Urothelium cell line (cell line): ENCODE measurements at places on chromosomes 12 and 14.
A peak's percentile ranks its signal among the peaks of the same experiment; 100 is the strongest.

- no peak for DNase-seq
These were observed 348.5 kb downstream of the NPAS3 start for GRCh38 chr14:33287189-33287588.

DNA sequence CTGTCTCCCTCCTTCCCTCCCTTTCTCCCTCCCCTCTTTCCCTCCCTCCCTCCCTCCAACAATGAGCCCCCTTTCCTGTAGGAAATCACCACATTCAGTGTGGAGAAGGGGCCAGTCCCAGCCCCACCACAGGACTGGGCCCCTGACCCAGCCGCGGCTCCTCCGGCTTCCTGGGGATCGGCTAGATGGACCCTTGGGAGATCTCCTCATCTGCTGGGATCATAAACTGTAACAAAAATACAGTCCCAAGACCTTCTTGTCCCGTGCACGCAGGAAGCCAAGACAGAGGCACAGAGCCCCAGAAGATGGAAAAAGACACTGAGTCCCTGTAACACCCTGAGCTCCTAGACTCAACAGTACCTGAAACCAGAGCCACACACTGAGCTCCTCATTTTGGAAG, 23.9 kb downstream of the DIO3 start:
- DNase-seq: no peak

DNA sequence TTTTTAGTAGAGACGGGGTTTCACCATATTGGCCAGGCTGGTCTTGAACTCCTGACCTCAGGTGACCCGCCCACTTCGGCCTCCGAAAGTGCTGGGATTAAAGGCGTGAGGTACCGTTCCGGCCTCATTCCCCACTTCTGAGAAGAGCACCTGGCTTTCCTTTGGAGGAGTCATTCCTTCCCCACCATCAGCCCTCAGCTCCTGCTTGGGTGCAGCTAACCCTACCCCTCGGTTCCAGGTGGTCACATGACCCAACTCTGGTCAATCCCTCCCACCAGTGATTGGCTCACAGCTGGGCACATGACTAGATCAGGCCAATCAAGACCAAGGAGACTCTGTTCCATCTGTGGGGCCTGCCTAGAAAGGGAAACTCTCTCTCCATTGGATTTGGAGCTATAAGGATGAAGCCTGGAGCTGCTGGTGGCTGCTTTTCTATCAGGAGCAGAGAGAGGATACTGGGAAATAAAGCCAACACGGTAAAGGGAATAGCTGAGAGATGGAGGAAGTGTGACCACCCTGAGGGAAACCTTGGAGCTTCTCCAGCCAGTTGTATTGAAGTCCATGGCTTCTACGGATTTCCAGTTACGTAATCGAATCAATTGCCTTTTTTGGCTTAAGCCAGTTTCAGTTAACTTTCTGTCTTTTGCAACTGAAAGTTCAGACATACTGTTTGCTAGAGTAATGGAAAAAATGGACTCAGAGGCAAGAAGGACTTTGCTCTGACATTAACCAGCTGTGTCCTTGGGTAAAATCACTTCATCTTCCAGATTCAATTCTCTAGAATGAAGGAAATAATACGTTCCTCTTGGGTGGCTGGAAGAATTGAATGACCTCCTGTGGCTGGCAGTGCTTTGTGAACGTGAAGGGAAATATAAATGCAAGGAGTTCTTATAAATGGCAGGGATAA, 19.7 kb upstream of the IFT81 start:
- no peak for DNase-seq

DNA sequence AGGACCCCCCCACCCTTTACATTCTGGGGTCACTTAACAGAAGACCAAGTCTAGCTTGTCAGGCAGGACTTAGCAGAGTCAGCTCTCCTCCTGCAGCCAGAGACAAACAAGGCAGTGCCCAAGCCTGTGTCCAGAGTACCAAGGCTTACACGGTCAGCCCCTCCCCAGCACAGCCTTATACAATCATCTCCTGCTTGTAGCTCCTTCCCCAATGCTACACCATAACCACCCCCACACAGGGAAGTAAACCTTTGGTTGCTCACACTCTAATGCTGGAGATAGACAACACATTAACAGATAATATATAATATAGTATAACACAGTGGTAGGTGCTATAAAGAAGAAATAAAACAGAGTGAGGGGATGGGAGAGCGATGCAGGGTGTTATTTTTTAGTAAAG, 175.4 kb upstream of the PWP1 start:
- DNase-seq: no peak

GRCh38 chr12:49507139-49507538, 31.7 kb upstream of the KCNH3 start:
- peak; percentile 79 for DNase-seq

DNA sequence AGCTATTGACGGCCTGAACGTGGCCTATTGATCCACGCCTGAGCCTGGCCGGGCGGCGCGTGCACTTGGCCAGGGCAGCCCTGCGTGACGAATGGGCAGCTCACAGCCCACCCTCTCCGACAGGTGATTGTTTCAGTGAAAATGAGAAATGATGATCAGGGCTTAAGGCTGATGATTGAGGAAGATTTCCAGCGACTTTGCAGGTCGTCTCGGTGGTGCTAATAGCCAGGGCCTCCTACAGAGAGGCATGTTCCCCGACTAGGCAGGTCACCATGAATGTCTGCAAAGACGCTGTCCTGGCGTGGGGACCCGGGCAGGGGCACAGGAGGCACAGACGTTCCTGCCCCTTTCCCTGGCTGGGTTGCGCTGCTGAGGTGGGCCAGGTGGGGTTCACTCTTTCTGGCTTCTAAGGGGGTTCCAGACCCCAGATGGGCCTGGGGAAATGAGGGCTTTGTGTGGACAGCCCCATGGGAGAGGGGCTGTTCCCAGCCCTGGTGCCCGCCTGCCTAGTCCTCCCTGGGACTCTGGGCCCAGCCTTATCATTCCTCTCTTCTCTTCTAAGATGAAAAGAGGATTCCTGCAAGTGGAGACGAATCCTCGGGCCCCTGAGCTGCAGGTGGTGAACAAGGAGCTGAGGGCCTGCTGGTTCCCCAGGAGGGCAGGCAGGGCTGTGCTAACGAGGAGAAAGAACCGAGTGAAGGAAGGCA, 157.4 kb downstream of the KIF26A start:
- DNase-seq: no peak

DNA sequence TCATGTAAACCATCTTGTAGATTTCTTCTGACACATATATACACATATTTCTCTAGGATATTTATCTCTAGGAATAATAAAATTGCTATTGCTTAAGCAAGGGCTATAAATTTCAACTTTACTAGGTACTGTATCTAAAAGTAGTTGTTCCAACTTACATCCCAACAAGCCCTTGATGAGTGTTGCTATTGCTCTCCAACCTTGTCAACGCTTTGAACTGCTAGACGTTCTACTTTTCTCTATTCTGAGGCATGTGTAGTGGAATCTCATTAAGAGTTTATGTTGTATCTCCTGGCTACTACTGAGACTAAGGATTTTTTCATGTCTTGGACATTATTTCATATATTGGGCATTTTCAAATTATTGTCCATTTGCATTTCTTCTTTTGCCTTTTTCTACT, 321.5 kb upstream of the SOX5 start:
- no peak for DNase-seq

GRCh38 chr14:63457498-63457897, 85.7 kb downstream of the PPP2R5E start:
- DNase-seq: no peak

- no peak for DNase-seq
These were observed 14.3 kb downstream of the AGAP2 start for GRCh38 chr12:57724003-57724935.

GRCh38 chr12:82523996-82524395, 162.7 kb upstream of the TMTC2 start:
- no peak for DNase-seq

DNA sequence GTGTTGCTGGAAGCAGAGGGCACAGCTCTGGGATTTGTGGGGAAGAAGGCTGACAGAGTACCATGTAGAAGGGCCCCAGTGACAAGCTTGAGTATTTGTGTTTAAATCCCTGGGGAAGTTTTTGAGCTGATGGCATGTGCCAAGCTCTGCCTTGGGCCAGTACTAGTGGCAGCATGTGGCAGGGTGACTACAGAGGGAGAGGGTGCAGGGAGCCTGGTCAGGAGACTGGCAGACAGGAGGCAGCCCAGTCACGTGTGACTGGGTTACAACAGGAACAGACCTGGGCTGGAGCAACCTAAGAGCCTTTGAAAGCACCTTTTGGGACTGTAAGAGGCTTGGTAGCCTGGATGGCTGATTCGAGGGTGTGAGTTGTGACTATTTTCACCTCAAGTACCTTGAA, 112.1 kb downstream of the TSPAN9 start:
- DNase-seq: no peak
